ENCODE measurements at places on chromosomes 3 and 15. TPM values are rescaled to one million over a fixed set of nuclear protein-coding genes. Genes with fewer than 3 reads are reported as not detected.

DNA sequence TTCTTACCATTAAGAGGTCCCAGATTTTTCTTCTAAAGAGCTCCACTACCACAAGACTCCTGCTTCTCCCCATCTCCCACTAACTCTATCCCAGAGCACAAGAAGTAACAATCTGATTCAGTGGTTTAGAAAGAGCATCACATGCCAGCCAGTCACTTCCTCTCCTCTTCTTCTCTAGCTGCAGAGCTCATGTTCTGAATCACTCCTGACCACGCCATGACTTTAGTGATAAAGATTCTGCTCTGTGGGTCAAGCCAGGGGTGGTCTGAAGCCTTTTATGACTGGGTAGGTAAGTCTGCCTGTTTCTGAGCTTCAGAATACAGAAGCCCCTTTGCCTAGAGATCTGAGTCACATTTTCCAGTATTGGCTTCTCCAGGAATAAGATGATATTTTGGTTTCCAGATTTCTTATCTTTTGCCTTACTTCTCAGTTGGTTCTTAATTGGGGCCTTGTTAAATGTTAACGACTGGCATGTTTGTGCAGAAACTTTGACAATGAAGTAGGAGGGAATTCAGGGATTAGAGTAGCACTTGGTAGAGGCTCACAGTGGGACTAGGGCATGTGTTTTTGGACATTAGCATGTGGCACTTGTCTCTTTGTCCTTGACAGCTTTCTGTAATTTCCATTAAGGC lies 27.6 kb upstream of the ADAMTSL3 start:
- H3K27ac ChIP-seq, result no peak overlapping the region
- no peaks in the 10 kb centered on the region for H3K27me3 ChIP-seq
- H3K36me3 ChIP-seq, result no peaks in the 10 kb centered on the region
- H3K4me1 ChIP-seq, result peaks cover 2% of the 10 kb centered on the region

GOLGA8B gene
- total RNA-seq, result 130 TPM

DNA sequence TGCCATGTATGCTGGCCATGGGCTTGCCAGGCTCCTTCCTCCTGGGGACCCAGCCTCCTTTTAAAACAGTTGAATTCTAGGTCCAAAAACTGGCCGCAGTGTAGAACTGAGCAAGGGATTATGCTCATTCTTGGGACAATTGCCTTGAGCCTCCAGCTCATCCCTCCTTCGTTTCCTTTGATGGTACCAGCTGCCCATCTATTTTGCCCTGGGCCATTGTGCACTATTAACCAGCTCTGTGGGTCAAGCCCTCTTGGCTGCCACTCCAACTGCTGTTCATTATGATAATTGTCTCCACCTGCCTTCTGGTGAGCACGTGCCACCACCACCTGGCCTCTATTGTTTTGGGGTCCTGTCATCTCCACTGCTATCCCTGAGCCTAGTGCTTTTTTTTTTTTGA lies 75.8 kb upstream of the SYN2 start:
- DNase-seq, result no peak
- H3K4me3 ChIP-seq, result no peak overlapping the region
- no peak overlapping the region for H3K27ac ChIP-seq
- H3K36me3 ChIP-seq, result no peaks in the 10 kb centered on the region

UACA gene
- 3.9 TPM for total RNA-seq

DNA sequence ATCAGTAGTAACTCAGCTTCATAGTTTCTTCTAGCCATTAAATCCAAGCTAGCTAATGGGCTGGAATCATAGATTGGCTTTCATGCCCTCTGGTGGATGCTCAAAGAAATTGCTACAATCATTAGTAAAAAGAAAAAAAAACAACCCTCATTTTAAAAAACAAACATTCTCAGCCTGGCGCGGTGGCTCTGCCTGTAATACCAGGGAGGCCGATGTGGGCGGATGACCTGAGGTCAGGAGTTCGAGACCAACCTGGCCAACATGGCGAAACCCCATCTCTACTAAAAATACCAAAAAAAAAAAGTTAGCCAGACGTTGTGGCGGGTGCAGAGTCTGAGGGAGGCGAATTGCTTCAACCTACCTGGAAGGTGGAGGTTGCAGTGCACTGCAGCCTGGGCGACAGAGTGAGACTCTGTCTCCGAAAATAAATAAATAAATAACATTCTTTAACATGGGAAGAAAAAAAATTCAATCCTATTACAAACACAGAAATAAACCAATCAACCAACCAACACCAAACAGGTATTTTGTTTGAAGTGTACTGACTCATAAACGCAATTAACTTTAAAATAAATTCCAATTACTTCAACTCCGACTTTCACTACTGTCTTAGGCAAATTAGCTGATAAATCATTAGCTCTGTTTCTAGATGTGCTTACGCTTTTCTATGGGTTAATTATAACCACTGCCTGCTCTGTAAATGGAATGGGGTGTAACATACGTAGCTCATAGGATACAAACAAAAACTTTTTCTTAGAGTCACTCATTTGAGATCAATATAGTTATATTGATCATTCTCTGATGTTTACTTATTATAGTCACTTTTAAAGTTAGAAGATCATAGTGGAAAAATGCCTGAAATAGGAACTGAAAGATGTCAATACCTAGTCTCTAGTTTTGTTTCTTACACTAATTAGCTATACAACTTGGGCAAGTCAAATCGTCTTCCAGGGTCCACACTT lies 24.9 kb downstream of the TMEM207 start:
- H3K4me1 ChIP-seq, result peaks cover 4% of the 10 kb centered on the region
- H3K27ac ChIP-seq, result no peak overlapping the region
- peak; percentile 30 for DNase-seq
- no peaks in the 10 kb centered on the region for H3K36me3 ChIP-seq
- no peaks in the 10 kb centered on the region for H3K27me3 ChIP-seq

SLC30A4 gene
- 4.3 TPM for total RNA-seq

DNA sequence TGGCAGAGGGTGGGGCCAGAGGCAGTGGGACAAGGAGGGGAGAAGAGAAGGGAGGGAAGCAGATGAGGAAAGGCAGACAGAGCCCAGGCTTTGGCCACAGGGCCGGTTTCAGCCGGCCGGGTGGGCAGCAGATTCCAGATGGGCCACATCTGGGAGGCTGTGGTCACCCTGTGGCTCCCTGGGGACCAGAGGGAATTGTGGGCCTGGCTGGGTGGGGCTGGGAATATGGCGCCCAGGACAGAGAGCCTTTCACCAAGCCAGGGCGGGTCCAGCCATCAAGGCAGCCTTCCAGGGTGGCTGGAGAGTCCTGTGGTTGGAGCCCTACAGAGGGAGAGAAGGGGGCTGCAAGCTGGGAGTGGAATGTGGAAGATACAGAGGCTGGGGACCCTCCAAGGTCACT lies 18.9 kb downstream of the PTH1R start:
- H3K4me3 ChIP-seq, result no peak overlapping the region
- no peaks in the 10 kb centered on the region for H3K36me3 ChIP-seq
- peaks cover 18% of the 10 kb centered on the region for H3K4me1 ChIP-seq

GRCh38 chr15:60004846-60005351 lies 788 bp downstream of the FOXB1 start:
- H3K27ac ChIP-seq, result peak overlapping the region; percentile 93
- H3K27me3 ChIP-seq, result peaks cover 90% of the 10 kb centered on the region
- H3K4me3 ChIP-seq, result peak overlapping the region; percentile 91
- H3K4me1 ChIP-seq, result peaks cover 67% of the 10 kb centered on the region
- H3K36me3 ChIP-seq, result peaks cover 10% of the 10 kb centered on the region
- DNase-seq, result peak; percentile 33

DNA sequence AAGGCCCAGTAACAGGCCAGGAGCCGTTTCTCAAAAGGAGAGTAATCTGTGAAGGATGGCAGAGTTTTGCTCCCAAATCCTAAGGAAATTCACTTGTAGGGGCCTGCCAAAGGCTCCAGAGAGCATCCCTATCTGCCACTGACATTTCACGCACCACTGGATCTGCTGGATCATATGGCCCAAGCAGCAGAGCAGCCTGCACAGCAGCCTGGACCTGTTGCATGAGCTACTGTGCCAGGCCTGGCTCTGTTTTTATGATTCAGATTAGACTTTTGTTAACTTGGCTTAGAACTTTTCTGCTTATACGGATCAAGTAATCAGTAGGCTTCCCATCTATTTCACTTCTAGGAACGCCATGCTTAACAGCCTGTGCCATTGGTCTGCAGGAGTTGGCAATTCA lies 70.7 kb downstream of the CHRD start:
- H3K4me3 ChIP-seq, result no peak overlapping the region
- no peaks in the 10 kb centered on the region for H3K4me1 ChIP-seq
- no peak for DNase-seq

- no peak overlapping the region for H3K4me3 ChIP-seq
- H3K36me3 ChIP-seq, result no peaks in the 10 kb centered on the region
- H3K27ac ChIP-seq, result no peak overlapping the region
- H3K4me1 ChIP-seq, result no peaks in the 10 kb centered on the region
- H3K27me3 ChIP-seq, result peaks cover under 1% of the 10 kb centered on the region
- DNase-seq, result no peak
These were observed 83.8 kb downstream of the MYLK start for GRCh38 chr3:123800362-123800682.

ICE2 gene
- total RNA-seq, result 77.7 TPM

CPNE9 gene
- 0.25 TPM for total RNA-seq

GRCh38 chr15:35728219-35728940 lies 182.4 kb upstream of the DPH6 start:
- DNase-seq, result no peak
- no peaks in the 10 kb centered on the region for H3K36me3 ChIP-seq
- H3K27me3 ChIP-seq, result no peaks in the 10 kb centered on the region
- H3K4me3 ChIP-seq, result no peak overlapping the region
- H3K27ac ChIP-seq, result no peak overlapping the region
- H3K4me1 ChIP-seq, result no peaks in the 10 kb centered on the region
